CD4-positive, alpha-beta T cell treated with Interleukin-10 for 1 hour (primary cell): ENCODE measurements at places on chromosomes 3 and 15.

- peak; percentile 14 for DNase-seq
Observed at GRCh38 chr3:160981217-160981938, 123.8 kb downstream of the B3GALNT1 start.

GRCh38 chr3:27380433-27381357 lies 11.5 kb upstream of the NEK10 start:
- DNase-seq, result no peak

GRCh38 chr15:31953478-31953877 lies 76.8 kb upstream of the CHRNA7 start:
- DNase-seq, result no peak

- DNase-seq, result no peak
Observed at GRCh38 chr15:31457161-31457560, 130.5 kb downstream of the KLF13 start.

DNA sequence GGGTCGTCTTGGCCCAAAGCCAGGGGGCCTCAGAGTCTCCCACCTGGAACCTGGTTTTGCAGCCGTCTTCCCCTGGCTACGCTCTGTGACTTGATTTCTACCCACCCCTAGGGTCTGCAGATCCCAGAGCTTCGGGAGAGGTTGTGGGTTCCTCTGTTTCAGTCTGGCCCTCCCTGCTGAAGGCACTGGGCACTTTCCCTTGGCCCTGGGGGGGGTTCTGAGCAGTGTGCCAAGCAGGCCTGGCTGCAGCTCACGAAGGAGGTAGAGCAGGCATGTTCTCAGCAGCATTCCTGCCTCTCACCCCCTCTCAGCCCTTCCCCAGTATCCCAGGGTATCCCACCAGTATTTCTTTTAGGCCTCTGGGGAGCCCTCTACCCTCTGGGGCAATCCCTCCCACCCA lies 99.0 kb downstream of the TMEM266 start:
- DNase-seq, result no peak

GRCh38 chr15:51320843-51321242 lies 17.6 kb downstream of the CYP19A1 start:
- no peak for DNase-seq

- peak; percentile 68 for DNase-seq
Observed at GRCh38 chr15:74788683-74789151, 6.8 kb downstream of the CSK start.

DNA sequence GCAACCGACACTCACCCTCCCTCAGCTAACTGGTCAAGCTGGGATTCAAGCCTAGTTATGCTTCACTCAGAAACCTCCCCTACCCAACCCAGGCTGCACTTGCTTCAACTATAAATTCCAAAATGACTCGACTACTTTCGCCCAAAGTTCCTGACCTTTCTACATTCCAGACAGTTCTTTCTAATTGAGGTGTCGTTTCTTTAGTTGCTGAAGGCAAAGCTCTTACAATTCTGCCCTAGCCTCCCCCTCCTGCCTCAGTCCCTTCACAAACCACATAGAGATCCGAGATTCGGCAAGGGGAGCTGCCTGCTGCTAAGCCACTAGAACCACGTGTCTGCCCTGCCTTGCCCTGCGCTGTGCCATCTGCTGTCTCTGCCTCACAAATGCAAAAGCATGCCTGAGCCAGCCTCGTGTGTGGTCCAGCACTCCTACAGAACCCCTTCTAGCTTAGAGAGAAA lies 74.7 kb upstream of the SH3GL3 start:
- no peak for DNase-seq

DNA sequence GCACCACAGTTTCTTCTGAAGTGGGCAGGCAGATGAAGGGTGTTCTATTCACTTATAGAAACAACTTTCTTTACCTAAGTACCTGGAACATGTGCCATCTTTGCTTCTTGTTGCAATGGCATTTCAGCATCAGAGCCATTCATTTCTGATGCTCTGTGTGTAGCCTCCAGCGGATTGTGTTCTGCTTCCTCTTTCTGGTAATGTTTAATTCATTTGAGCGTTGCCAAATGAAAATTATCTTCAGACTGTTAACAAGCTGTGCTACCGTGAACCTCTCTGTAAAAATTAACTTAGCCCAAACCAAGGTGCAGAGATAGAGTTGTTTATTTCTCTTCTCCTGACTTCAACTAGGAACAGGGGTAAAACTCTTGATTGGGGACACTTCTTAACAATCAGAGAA lies 302.0 kb downstream of the EDEM1 start:
- DNase-seq, result no peak

DNA sequence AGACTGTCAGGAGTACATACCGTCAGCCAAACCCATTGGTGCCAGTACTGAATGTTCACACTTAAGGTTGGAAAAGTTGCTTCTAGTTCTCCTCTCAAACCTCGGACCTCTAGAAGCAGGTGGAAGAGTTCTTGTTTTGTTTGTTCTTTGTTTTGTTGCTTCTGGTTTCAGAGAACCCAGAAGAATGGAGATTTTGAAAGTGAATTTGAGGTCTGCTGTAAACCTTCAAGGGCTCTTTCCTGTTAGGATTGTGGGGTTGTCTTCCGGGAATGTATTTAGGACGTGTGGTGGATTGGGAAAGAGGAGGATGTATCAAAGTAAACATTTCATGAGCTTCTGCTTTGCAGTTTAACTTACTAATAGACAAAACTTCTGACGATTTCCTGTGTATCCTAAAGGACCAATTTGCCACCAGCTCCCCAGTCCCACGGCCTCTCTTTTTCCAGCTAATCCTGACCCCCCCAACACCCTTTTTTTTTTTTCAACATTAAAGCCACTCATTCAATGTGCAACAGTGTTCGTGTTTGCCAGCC lies 50.3 kb downstream of the FILIP1L start:
- DNase-seq, result no peak

DNA sequence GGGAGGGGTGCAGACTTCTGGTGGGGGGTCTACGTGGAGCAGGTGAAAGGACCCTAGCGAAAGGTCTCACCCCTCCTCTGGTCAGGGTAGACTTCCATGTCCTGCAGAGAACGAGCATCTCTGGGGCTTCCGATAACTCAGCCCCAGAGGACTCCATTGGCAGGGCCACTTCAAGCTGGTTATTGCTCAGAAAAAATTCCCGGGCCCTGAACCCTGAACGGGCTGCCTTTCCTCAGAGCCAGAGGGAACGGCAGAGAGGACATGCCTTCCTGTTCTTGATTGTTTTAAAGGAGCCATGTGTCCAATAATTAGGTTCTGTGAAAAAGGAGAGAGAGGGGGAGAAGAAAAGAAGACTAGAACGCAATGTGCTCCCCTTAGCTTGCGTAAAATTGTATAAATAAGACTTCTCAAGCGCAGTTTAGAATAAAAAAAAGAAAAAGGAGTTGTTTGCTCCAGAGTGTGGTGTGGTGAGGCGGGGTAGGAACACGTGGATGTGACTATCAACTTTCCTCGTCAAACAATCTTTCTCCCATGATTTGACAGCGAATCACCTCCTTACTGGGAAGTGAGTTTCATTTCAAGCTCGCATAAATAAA lies 193.4 kb upstream of the UBE2E1 start:
- DNase-seq, result no peak

- no peak for DNase-seq
Observed at GRCh38 chr3:54426381-54426780, 304.0 kb downstream of the CACNA2D3 start.

DNA sequence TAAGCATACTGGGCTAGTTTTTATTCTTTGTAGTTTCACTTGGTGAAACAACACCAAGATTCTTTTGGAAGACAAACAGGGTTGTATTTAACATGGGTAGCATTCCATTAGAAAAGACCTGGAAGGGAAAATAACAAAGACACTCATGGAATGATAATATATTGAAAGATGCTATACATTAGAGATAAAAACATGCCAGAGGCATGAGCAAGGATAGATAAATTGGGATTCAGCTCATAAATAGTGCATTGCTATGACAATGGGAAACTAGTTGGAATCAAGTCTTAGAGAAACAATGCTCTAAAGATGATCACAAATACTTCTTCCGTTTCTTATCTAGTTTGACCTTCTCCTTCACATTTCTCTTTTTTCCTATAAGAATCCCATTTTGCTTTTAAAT lies 677.4 kb downstream of the ZNF385D start:
- DNase-seq, result no peak

GRCh38 chr3:186642014-186642413 lies 1.8 kb downstream of the FETUB start:
- no peak for DNase-seq

DNA sequence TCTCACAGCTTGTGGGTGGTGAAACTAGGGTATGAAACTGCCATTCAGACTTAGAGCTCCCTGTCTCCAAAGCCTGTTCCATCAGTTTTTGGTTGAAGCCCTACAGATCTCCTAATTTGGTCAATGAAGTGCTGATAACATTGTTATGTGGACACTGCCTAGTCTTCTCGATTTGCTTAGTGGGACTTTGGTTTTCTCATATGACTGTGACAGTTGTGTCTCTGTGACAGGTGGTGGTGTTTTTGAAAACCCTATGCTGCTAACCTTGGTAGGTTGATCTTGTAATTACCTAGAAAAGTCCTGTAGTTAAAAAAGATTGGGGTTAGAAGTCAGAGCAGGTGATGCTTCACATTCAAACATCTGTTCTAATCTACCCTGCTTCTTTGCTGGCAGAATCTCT lies 9.2 kb downstream of the PPM1L start:
- DNase-seq, result no peak
